M059J (cell line): ENCODE measurements at places on chromosomes 7 and 10. TPM values are rescaled to one million over a fixed set of nuclear protein-coding genes. Genes with fewer than 3 reads are reported as not detected.
A peak's percentile ranks its signal among the peaks of the same experiment; 100 is the strongest.

Gene RPS24
- total RNA-seq: 2,206 and 2,326 TPM in 2 replicates

Gene CDC14C
- 0.07 and 0.10 TPM in 2 replicates for total RNA-seq

Gene SYT15B
- 0.05 TPM in 1 of 2 replicates, not detected in the other for total RNA-seq

Gene TMEM225B
- total RNA-seq: 0.20 and 0.62 TPM in 2 replicates

Gene EPO
- not detected in 2 replicates for total RNA-seq

Gene HOXA10
- total RNA-seq: 15.4 and 16.7 TPM in 2 replicates

Gene ALOX5
- not detected in 2 replicates for total RNA-seq

Gene OR6V1
- not detected in 2 replicates for total RNA-seq

Gene ZNF655
- 54.1 and 55.2 TPM in 2 replicates for total RNA-seq

Gene GFRA1
- 32.2 and 49.4 TPM in 2 replicates for total RNA-seq

Gene VAX1
- total RNA-seq: not detected in 2 replicates

Gene PRKAR2B
- total RNA-seq: 7.0 and 7.7 TPM in 2 replicates

DNA sequence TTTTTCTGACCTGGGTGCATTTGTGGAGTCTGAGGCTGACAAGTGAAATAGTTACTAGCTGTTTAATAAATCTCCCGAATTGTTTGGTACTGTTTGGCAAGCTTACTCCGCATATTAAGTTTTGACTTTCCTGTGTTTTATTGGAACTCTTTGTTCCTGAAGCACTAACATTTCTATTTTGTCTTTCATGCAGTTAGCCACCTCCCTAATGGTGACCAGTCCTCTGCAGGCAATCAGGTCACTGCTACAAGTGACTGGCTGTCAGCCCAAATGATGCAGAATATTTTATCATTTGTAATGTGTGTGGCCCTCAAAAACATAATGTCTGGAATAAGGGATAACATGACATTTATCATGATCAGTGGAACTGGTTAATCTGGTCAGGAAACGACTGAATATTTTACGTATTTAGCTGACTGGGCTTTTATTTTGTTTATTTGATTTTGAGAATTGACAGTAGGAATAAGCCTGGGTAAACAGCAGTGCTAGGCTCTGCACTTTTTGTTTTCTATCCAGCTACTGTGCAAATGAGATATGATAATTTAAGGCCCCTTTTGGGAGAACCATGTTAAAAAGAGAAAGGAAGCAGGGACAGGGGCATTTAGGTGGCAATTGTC lies 82.9 kb downstream of the ST7 start:
- no peak for DNase-seq

DNA sequence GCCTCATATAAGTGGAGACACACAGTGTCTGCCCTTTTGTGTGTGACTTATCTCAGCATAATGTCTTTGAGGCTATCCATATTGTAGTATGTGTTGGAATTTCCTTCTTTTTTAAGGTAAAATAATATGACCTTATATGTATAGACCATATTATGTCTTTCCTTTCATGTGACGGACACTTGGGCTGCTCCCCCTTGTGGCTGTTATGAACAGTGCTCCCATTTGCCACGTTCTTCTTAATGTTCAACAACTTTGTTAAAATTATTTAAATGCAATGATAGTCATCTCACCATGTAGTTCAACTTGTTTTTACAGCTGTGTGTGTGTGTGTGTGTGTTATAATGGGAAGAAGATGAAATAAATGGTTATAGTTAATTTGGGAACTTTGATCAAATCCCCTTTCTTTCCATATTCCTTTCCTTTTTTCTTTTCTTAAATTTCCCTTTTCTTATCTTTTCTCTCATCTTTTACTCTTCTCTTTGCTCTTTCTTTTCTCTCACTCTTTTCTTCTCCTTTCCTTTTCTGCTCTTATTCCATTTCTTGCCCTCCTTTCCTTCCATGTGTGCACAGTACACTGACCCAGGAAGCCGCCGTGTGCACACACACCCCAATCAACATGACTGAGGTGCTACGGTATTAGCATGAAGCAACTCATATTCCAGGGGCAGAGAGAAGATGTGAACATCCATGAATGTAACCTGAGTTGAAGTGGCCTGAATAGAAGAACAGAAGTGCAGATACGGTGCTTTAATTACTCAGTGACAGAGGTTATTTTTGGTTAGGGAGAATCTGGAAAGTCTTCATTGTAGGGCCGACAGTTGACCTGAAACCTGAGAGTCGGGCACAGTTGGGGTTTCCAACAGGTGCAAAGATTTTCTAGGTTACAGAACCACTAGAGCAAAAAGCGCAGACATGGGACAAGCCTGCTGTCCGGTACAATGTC lies 596.6 kb downstream of the SDK1 start:
- DNase-seq: peak; percentile 27

DNA sequence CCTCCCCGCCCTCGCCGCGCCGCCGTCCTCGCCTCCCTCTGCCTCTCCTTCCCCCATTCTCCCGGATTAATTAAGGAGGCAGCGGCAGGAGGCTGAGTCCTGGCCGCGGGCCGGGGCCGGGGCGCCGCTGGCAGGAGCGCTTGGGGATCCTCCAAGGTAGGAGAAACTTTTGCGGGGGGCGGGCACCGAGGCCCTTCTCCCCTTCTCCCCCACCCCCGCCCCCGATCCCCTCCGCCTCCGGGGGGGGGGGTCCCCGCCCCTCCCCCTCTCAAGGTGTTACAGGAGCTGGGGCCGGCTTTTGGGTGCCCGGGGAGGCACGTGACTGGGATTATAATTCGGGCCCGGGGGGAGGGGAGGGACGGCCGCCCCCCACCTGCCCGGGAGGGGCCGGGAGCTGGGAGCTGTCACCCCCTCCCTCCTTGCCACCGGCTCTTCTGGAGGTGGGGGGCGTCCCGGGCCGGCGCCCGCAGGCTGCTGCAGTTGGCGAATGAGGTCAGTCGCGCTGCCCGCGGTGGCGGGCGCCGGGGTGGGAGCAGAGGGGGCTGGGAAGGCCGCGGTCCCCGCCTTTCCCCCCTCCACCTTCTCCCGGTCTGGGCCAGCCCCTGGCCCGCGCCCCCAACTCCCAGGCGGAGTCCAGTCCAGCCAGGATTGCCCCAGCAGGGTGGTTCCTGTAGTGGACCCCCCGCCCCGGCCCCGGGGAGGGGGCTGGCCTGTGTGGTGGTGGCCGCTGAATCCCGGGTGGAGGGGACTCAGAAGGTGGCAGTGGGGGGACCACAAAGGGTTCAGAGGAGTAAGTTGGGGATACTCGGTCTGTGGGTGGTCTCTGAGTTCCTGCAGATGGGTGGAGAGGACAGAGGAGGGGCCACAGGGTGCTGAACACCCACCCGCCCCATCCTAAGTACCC lies 567 bp downstream of the GTF2IRD1 start:
- DNase-seq: no peak

- no peak for DNase-seq
These were observed 57.8 kb downstream of the GCC1 start for GRCh38 chr7:127527561-127527960.

GRCh38 chr10:124436191-124436638 lies 13.6 kb downstream of the NKX1-2 start:
- DNase-seq: peak; percentile 90

GRCh38 chr10:61411706-61412105 lies 41.5 kb downstream of the TMEM26 start:
- DNase-seq: no peak

- DNase-seq: no peak
These were observed 1.7 kb upstream of the CLIP2 start for GRCh38 chr7:74287303-74288033.

- DNase-seq: peak; percentile 77
These were observed 6.5 kb downstream of the INHBA start for GRCh38 chr7:41696323-41696916.

DNA sequence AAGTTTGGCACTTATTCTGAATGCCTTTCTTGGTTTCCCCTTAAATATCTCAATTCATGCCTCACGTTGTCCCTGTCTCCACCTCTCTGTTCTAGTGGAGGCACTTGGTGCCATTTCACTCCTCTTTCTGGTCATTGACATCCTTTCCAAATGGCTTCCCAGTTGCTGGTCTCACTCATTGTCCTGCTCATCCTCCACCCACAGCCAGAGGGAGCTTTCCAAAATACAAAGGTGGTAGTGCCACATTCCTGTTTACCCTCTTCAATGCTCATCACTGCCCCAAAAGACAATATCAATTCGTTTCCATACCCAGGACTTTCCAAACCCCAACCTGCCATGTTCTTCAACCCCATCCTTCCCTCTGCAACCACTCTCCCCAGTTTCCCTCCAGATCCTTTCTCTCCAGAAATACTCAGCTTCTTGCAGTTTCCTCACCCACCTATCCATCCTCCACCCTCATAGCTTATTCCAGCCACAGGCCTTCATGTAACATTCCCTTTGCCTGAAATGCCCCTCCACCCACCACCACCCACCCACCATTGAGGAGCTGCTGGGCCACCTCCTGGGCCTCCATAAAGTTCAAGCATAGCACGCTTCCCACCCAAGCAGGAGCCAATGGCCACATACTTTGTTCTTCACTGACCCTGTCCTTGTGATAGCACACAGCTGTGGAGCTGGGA lies 63.1 kb upstream of the ADRB1 start:
- DNase-seq: peak; percentile 9

DNA sequence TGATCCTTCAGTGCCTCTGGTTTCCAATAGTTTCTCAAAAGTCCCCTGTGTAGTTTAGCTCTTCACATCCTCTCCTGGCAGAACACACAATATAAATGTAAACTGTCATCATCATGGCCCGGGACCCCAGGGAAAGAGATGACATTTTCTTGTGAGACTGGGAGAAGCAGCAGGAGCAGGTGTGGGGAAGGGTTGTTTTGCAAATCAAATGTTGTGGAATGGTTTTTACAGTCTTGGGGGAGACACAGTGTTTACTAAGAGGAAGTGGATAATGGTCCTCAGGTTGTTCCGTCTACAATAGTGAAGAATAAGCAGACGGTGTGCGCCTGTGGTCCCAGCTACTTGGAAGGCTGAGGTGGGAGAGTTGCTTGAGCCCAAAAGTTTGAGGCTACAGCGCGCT lies 159.1 kb downstream of the SEC23IP start:
- DNase-seq: no peak

DNA sequence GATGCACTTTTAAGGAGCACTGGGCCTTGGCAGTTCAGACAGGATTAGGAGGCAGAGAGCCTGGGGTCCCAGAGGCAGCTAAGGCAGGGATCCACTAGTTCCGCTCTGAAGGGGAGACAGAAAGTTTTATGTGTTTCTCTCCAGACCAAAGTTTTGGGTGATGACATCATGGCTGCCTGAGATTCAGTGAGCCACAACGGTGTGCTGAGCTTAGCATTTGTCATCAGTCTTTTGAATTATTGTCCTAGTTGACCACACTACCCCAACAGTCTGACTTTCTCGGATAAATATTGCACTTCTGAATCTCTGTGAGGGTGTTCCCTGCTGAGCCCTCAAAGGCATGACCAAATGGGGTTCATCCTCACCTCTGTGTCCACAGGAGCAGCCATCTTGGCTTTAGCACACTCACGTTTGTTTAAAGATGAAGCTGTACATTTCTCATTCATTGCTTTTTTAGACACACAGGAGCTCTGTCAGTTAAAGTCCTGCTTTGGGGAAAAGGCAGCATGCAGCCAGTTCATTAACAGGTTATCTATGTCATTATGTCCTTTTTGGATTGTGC lies 297.7 kb upstream of the LRGUK start:
- peak; percentile 89 for DNase-seq

GRCh38 chr10:90872648-90873020 lies 860 bp downstream of the RPP30 start:
- no peak for DNase-seq
